ENCODE measurements at places on chromosomes 7 and 10. TPM values are rescaled to one million over a fixed set of nuclear protein-coding genes. Genes with fewer than 3 reads are reported as not detected.

DNA sequence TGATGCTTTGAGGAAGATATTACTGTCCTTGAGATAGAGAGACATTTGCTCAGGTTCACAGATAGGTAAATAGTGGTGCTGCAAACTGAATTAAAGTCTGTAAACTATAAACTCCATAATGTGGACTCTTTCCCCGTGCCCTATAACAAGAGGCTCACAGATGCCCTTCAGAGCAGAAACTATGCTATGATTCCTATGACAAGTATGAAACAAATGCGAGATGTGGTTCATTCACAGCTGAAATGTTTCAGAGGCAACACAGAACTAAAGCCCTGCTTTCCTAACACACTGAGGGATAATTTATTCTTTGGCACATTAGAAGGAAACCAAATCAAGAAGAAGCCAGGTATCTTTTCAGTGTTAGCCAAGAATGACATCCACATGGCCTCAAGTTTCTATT lies 13.4 kb downstream of the CHUK start:
- DNase-seq: no peak

GRCh38 chr10:30188101-30188500 lies 128.7 kb upstream of the JCAD start:
- DNase-seq: peak; percentile 63

DNA sequence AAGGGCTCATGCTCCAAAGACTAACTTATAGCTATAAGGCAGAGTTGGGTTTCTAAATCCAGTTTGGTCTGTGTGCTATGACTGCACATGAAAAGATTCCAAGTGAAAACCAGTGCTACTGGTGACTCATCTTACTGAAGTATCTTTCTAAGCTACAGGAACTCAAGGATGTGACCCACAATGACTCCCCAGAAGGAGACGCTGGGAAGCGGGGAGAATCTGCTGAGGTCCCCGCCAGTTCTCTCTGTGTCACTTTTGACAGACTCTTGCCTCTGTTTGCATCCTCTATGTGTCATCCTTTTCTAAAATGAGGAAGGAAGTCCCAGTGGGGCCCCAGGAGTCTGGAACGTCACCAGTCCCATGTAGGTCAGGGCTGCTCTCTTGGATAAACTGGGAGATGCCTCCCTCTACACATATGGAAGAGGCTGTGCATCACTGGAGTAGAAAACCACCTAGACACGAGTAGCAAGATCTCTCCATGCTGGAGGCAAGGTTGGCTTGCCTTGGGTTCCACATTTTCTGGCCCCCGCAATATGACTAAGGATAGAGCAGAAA lies 28.8 kb upstream of the GPR26 start:
- no peak for DNase-seq

GRCh38 chr7:42014625-42015618 lies 222.1 kb downstream of the GLI3 start:
- DNase-seq: peak; percentile 65

- DNase-seq: no peak
These were observed 114.9 kb upstream of the FAM3C start for GRCh38 chr7:121510858-121511482.

GRCh38 chr10:30821994-30822692 lies 192.6 kb upstream of the LYZL2 start:
- DNase-seq: no peak

The NKX1-2 gene
- total RNA-seq: not detected

The CYP2C19 gene
- not detected for total RNA-seq

DNA sequence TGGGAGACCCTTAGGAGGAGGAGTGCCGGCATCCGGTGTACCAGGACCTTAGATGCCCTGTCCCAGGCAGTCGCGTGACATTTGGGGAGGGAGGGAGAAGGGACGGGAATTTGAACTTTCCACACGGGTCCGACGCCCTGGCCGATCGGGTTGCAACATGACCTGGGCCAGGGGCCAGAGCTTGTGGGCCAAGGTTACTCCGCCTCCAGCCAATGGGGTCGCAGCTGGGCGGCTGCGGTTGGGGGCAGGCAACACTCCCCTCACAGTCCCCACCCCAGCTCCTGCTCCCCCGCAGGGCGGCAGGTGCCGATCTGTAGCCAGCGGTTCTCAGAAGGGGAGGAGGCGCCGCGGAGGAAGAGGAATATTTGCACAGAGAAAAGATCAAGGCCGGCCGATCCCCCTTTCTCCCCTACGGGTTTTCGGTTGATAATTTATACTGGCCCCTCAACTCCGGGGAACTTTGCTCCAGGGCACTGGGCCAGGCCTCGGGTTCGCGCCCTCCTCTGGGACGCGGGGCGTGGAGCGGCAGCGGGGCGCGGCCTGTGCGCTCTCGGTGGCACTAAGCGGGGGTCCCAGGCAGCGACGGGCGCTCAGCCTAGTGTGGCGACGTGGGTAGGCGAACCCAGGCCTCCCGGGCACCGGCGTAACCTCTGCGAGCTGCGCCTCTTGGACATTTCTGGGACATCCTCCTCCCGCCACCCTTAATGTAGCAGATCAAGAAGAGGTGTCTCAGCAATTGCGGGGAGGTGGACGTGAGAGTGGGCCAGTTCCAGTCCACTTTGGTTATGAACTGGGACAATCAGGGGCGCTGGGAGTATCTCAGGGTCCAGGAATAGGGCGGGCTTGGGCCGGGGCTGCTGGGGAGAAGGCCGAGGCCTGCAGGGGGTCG lies 1.2 kb downstream of the MLXIPL start:
- no peak for DNase-seq

DNA sequence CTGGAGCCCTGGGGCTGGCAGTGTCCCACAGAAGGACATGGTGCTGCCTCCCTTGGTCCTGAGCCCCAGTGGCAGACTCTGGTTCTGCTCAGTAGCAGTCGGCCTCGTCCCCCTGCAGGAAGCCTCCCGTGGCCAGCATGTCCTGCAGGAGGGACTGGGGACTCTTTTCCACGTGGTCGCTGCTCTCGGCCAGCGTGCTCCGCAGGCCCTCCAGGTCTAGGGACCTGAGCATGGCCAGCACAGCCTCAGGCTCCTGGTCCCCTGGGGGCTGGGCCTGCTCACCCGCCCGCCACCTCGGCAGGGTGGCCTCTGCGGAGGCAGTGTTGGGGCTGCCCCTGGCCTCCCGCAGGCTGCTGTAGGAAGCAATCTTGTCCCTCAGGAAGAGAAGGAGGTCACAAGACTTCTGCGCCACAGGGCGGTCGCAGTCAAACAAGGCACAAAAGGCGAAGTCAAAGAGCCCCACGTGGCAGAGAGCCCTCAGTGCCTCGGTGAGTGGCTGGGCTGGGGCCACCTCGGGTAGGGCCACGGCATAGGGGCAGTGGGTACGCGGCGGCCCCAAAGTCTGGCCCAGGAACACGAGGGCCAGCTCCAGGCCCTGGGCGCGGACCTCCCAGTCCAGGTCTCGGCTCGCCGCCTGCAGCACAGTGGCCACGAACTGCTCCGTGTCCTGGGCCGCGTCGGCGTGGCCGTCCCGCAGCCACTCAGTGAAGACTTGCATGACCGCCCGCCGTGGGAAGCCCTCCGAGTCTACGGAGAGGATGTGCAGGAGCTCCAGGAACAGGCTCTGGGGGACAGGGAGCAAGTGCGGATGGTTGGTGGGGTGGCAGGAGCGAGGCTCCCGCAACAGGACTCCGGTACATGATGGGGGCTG lies 17.1 kb downstream of the BRAT1 start:
- peak; percentile 16 for DNase-seq

- peak; percentile 87 for DNase-seq
These were observed 156.8 kb upstream of the PHYHIPL start for GRCh38 chr10:59019603-59020002.

DNA sequence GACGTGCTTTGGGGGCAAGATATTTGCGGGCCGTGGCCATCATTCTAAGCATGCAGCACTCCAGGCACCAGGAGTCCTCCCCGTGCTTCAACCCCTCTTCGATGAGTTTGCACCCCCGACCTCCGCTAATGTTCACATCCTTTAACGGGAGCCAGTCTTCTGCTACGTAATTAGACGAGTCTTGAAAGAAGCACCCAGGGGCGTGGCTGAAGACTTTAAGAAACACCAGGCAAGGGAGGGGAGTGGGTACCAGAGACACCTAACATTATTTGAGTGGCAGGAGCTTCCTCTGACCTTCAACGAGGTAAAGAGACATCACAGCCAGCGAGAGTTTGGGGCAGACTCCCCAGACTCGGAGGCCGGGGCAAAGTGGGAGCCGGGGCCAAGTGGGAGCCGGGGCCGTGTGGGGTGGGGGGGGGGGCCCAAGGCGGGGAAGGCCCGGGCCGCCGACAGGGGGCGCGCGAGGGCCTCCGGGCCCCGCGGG lies 31.1 kb upstream of the TOMM7 start:
- peak; percentile 58 for DNase-seq

The MOGAT3 gene
- total RNA-seq: not detected

The VSIR gene
- 23.5 TPM for total RNA-seq

DNA sequence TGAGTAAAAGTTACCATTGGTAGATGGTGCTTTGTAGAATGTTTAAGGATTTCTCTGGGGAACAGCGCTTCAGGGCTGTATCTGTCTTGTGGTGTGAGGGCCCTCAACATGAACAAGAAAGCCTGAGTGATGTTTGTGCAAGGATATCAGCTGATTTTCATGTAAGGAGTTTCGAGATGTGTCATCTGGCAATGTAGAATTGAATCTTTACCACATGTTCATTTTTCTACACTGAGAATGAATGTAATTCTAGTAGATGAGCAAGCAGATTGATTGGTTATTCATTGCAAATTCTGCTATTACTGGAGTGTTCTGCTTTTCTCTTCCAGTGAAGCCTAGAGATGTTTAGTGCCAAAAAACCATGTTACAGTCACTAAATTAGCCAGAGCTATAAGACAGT lies 87.7 kb downstream of the ST7 start:
- DNase-seq: no peak

GRCh38 chr7:128207609-128208008 lies 33.5 kb upstream of the LEP start:
- no peak for DNase-seq

DNA sequence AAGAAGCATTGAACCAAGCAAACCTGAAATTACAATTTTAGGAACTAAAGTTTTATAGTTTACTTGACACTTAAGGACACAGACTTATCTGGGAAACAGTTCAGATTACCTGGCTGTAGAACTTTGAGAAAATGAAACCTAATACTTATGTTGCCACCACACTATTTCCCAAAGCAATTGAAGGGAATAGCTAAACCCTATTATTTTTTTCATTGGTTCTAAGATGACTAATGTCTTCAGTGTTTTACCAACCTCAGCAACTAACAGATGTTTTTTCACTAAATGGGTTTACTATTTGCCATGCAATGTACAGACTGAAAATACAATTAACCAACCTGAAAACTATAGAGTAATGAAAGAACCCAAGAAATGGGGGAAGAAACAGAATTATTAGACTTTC lies 689.6 kb downstream of the SORCS1 start:
- no peak for DNase-seq

The CRHR2 gene
- total RNA-seq: 0.40 TPM

The CYCS gene
- 89.7 TPM for total RNA-seq

GRCh38 chr7:37405603-37406122 lies 43.0 kb downstream of the ELMO1 start:
- DNase-seq: peak; percentile 38

DNA sequence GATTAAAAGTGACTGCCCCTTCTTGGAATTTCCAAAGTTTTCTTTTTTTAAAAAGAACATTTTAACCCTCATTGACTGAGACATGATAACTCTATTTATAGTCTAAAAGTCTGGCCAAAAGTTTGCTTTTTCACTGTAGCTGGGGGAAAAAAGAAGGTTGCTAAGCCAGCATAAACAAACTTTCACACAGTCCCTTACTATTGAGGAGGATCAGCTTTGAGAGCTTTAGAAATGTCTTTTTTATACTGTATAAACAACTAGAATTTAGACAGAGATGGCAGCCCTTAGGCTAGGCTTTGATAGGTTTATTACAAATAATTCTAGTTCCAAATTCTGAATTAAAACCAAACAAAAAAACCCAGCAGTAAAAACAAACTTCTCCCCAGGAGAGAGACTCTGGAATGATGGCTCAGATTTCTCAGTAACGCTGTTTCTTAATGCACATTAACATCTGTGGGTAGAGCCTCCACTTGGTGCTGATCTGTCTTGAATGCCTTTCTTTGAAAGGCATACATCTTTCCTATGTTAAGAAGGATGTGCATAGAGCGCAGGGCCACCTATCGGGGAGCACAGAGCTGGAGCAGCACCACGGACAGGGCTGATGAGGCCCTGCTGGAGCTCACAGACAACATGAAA lies 100.9 kb upstream of the PDLIM1 start:
- peak; percentile 70 for DNase-seq

The RAMP3 gene
- 6.2 TPM for total RNA-seq

All from muscle of leg (tissue), 16 donors.